ENCODE measurements at places on chromosomes 11 and 22. TPM values are rescaled to one million over a fixed set of nuclear protein-coding genes. Genes with fewer than 3 reads are reported as not detected.

- no peak for ATAC-seq
Measured at GRCh38 chr11:115439969-115440540, 64.2 kb downstream of the CADM1 start.

DNA sequence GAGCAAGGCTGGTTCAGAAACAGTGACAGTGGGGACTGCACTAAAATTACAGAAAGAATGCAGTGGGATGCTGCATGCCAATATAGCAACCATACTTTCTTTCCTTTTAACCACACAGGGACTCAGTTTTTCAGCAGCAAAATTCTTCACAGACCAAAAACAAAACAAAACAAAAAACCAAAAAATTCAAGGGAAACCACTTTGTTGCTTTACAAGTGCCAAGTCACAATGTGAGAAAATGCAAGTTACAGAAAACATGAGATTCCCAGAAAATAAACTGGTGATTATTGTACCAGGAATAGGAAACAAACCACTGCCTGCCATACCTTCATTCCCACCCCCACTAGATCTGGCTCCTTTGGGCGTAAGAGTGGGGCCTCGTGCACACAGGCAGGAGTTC, 52.6 kb downstream of the TENM4 start:
- no peak for ATAC-seq

DNA sequence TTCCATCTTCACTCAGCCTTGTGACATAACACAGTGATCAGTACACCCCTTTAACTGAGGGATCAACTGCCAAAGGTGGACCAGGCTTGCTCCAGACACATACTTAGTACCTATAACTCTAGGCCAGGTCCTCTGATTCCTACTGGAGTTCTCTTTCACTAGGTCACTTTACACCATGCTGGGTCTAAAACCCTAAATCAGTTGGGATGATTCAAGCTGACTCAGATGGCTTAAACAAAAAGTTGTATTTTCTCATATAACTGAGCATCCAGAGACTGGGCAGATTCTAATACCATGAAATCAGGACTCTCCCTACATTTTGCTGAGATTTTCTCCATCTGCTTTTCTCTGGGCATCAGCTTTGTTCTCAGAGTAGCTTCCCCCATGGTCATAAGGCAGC, 26.0 kb upstream of the FLI1 start:
- no peak for ATAC-seq

DNA sequence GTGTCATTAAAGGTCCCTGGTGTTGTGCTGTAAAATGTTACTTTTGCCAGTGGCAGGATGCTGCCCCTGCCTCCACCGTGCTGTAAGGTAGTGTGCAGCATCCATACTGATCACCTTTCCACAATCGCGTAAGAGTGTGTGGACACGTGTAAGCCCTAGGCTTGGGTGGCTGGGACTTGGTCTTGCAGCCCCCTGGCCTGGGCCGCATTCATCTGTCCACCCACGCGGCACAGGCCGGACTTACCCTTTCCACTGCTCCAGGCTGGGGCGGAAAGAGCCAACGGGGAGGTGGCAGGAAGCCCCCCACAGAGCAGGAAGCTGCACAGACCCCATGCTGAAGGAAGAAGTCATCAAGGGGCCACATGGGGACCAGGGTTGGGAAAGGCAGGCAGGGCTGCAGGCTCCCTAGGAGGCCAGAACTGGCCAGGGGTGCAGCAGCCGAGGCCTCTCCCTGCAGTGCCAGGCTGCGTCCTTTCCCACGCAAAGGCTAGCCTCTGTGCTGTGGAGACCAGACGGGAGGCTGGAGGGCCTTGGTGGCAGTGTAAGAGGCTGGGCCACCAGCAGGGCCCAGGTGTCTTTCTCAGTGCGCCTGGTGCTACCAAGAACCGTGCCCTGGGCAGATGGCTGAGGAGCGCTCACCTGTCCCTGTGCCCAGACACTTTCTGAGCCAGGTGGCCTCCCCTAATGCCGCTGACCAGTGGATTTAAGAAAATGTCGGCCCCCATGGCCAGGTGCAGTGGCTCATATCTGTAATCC, 11.7 kb upstream of the TMEM191C start:
- ATAC-seq: no peak

Gene NRIP3
- total RNA-seq: 2.2 TPM
